ENCODE measurements at places on chromosomes 3 and 15. TPM values are rescaled to one million over a fixed set of nuclear protein-coding genes. Genes with fewer than 3 reads are reported as not detected.

The PLA1A gene
- total RNA-seq = not detected

The CD86 gene
- 5.5 TPM for total RNA-seq

The P2RY13 gene
- total RNA-seq = not detected

The IL20RB gene
- 3.5 TPM for total RNA-seq

The PLIN1 gene
- total RNA-seq = 1.3 TPM

The IL17RB gene
- total RNA-seq = 0.71 TPM

The MRAS gene
- total RNA-seq = 2.4 TPM

- H3K27me3 ChIP-seq = no peaks in the 10 kb centered on the region
- no peak for DNase-seq
- H3K4me3 ChIP-seq = no peak overlapping the region
These were observed 9.4 kb upstream of the LRRC34 start for GRCh38 chr3:169822091-169822490.

DNA sequence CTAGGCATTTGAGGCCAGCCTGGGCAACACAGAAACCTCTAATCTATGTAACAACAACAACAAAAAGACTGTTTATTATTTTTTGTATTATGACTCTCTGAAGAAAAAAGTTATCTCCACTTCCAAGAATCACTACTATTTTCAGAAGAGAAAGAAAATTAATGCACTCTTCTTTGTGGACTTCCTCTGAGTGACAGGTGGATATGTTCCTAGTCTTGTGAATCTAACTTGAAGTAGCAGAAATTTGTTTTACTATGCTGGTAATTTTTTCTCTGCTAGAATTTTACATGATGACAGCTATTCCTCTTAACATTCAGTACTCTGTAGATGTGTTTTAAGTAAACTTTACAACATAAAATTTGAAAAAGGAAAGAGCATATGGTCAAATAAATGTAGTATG lies 16.7 kb downstream of the DYNC1LI1 start:
- no peaks in the 10 kb centered on the region for H3K4me1 ChIP-seq
- H3K27ac ChIP-seq = no peak overlapping the region
- no peak overlapping the region for H3K4me3 ChIP-seq

GRCh38 chr3:155219106-155219505 lies 74.4 kb downstream of the STRIT1 start:
- no peaks in the 10 kb centered on the region for H3K4me1 ChIP-seq
- H3K27me3 ChIP-seq = no peaks in the 10 kb centered on the region
- no peak for DNase-seq
- no peaks in the 10 kb centered on the region for H3K36me3 ChIP-seq
- H3K4me3 ChIP-seq = no peak overlapping the region
- H3K27ac ChIP-seq = no peak overlapping the region

DNA sequence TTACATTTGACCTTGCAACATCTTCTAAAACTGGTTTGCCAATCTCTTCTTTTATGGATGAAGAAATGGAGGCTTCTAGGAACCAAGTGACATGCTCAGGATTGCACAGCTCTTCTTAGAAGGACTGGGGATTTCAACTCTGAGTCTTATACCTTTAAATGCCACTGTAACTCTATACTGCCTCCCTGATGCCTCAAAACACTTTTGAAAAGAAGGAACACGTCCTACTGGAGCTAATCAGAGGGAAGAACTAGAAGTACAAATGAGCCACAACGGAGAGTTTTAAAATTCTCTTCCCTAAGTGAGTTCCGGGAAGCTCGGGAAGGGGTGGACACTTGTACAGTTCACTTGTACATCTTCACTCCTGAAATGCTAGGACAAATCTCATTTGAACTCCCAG lies 949 bp upstream of the MITF start:
- no peak overlapping the region for H3K4me3 ChIP-seq
- H3K36me3 ChIP-seq = no peaks in the 10 kb centered on the region
- H3K4me1 ChIP-seq = no peaks in the 10 kb centered on the region
- no peak overlapping the region for H3K27ac ChIP-seq

DNA sequence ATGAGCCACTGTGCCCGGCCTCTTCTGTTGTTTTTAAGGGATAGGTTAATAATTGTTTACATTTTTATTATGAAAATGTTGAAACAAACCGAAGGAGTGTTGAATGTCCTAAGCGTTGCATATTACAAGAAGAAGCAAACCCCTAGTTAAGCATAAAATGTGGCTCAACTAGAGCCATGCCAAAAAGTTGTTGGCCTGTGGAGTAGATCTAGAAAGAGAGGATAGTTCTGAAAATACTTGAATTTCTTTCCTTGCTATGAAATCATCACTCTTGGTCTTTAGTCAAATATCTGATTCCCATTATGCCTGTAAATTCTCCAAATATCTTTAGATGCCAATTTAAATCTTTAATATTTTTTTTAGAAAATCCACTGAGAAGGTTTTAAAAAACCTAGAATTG lies 12.8 kb downstream of the RBP2 start:
- H3K4me1 ChIP-seq = no peaks in the 10 kb centered on the region
- DNase-seq = no peak
- no peak overlapping the region for H3K27ac ChIP-seq
- H3K27me3 ChIP-seq = no peaks in the 10 kb centered on the region
- no peak overlapping the region for H3K4me3 ChIP-seq

DNA sequence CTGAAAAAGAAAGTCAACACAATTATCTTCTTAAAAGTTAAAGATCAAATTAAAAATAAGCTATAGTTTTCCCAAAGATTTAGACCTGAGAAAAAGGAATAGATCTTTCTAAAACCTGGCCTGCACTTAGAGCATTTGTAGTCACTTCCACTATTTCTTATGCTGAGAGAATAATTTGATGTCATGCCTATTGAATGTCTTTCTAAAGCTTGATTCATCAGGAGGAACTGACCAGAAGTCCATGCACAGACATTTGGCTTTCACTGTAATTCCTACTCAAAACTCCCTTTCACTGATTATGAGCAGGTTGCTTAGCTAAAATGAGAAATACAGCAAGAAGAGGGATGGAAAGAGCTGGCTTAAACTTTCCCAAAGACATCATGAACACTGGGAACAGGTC lies 4.3 kb downstream of the GREM1 start:
- no peaks in the 10 kb centered on the region for H3K27me3 ChIP-seq
- no peaks in the 10 kb centered on the region for H3K4me1 ChIP-seq
- H3K27ac ChIP-seq = no peak overlapping the region
- H3K4me3 ChIP-seq = no peak overlapping the region
- no peak for DNase-seq
- no peaks in the 10 kb centered on the region for H3K36me3 ChIP-seq

DNA sequence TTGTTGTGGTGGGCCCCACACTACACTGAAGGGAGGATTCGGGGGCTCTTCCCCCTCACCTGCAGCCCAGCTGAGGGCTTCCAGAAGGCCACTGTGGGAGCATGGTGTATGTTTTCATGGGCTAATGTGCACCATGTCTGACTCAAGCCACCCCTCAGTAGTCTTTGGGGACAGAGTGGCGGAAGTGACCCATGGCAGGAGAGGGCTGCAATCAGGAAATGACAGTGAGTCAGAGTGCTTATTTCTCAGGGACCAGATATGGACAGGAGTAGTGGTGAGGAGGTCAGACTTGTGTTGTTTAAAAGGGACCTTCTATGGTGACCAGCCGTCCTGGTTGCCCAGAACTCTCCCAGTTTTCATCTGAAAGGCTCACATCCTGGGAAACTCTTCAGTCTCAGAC lies 32.8 kb upstream of the SLC9A9 start:
- H3K27ac ChIP-seq = no peak overlapping the region
- H3K27me3 ChIP-seq = no peaks in the 10 kb centered on the region
- no peak for DNase-seq
- no peaks in the 10 kb centered on the region for H3K4me1 ChIP-seq

DNA sequence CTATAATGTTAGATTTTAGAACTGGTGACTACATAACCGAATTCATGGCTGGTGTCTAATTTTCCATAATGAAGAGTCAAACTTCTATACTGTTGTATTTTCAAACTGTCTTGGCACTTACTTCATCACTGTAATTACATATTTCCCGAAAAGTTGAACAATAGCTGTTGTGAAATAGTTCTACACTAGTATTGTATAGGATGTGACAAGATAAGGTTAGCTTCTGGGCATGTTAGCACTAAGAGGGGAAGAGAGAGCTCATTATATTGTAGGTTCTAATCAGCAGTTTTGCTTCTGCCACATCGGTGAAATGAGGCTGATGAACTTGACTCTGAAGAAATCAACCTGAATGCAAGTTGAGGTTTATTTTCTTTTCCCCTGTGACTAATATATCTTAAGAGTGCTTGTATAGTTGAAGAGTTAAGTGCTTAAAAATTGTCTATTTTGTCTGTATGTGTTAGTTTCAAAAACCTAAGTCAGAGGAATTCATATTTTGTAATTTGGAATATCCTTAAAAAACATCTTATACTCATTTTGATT lies 8.9 kb downstream of the GYG1 start:
- no peak for DNase-seq
- no peaks in the 10 kb centered on the region for H3K36me3 ChIP-seq
- H3K4me1 ChIP-seq = peaks cover 33% of the 10 kb centered on the region
- no peak overlapping the region for H3K27ac ChIP-seq
- H3K4me3 ChIP-seq = no peak overlapping the region

DNA sequence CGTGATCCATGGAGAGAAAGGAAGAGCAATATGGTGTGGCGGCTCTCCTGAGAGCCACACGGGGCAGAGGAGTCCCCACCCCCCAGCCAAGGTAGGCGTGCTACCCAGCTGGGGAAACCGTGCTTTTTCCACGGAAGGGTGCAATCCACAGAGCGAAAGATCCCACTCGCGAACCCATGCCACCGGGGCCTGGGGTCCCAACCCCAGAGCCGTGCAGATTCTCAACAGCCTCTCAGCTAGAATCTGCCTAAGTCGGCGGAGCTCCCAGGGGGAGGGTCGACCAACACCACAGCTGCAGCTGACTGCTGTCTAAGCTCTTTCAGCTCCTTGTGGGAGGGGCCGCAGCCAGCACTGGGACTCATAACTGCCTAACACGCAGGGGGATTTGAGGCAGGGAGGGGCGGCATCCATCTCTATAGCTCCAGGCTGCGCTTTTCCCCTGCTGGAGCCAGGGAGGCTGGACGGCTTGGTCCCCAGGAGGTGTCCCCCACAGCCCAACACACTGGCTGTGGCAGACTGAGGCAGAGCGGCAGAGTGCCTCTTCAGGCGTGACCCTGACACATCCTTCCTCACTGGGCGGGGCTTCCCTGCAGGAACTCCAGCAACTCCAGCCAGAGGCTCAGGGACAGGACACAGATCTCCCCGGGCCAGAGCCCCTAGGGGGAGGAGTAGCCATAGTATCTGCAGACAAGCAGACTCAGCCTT lies 107.6 kb upstream of the ZBTB20 start:
- H3K4me1 ChIP-seq = no peaks in the 10 kb centered on the region
- DNase-seq = no peak

GRCh38 chr3:56990641-56991015 lies 69.8 kb upstream of the SPATA12 start:
- H3K27ac ChIP-seq = no peak overlapping the region
- H3K4me1 ChIP-seq = peaks cover 3% of the 10 kb centered on the region
- no peaks in the 10 kb centered on the region for H3K27me3 ChIP-seq
- H3K36me3 ChIP-seq = no peaks in the 10 kb centered on the region
- DNase-seq = no peak

DNA sequence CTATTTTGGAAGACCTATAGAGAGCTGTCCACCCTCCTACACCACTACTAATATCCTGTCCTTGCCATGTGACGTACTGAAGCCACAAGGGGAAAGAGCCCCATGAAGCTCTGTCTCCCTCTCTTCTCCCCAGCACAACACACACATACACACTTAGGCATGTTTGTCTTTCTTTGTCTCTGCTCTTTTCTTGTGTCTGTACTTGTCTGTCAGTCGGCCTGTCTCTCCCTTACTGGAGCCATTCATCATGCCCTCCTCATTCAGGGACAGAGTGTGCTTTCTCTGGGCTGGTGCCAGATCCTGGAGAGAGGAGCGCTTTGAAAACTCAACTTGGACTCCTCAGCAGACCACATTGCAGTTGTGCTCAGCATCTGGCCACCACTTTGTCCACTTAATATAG lies 47.6 kb downstream of the PSMD6 start:
- peaks cover 88% of the 10 kb centered on the region for H3K4me1 ChIP-seq
- no peaks in the 10 kb centered on the region for H3K27me3 ChIP-seq
- no peak overlapping the region for H3K4me3 ChIP-seq
- peak overlapping the region; percentile 19 for H3K27ac ChIP-seq

GRCh38 chr3:40516201-40516600 lies 8.6 kb upstream of the ZNF621 start:
- no peaks in the 10 kb centered on the region for H3K4me1 ChIP-seq
- no peak for DNase-seq
- H3K36me3 ChIP-seq = no peaks in the 10 kb centered on the region
- no peak overlapping the region for H3K4me3 ChIP-seq
- no peaks in the 10 kb centered on the region for H3K27me3 ChIP-seq
- no peak overlapping the region for H3K27ac ChIP-seq

DNA sequence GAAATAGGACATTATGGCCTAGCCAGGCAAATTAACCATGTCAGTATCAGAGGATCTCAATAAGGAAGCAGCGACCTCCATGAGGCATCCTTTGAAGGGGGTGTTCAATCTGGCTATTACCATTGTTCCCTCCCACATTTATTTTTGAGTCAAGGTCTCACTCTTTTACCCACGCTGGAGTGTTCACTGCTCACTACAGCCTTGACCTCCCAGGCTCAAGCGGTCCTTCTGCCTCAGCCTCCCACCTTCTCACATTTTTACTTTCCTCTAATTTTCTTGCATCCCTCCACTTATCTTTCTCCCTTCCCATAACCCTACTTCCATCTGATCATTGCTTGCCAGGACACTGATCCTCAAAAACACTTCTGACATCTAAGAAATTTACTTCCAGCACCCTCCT lies 654.0 kb upstream of the NR2F2 start:
- no peaks in the 10 kb centered on the region for H3K36me3 ChIP-seq
- no peaks in the 10 kb centered on the region for H3K4me1 ChIP-seq

- peak overlapping the region; percentile 68 for H3K27ac ChIP-seq
- peak overlapping the region; percentile 82 for H3K4me3 ChIP-seq
- H3K27me3 ChIP-seq = no peaks in the 10 kb centered on the region
- H3K4me1 ChIP-seq = peaks cover 12% of the 10 kb centered on the region
These were observed 622 bp upstream of the PLSCR1 start for GRCh38 chr3:146544929-146545528.

- no peak for DNase-seq
- no peaks in the 10 kb centered on the region for H3K27me3 ChIP-seq
- H3K27ac ChIP-seq = no peak overlapping the region
These were observed 566.6 kb downstream of the GOLGA6L6 start for GRCh38 chr15:19974998-19975397.

GRCh38 chr3:14459384-14459783 lies 57.0 kb downstream of the SLC6A6 start:
- no peaks in the 10 kb centered on the region for H3K36me3 ChIP-seq
- no peaks in the 10 kb centered on the region for H3K27me3 ChIP-seq
- no peak overlapping the region for H3K4me3 ChIP-seq
- no peak overlapping the region for H3K27ac ChIP-seq
- no peak for DNase-seq

- no peak overlapping the region for H3K4me3 ChIP-seq
- no peaks in the 10 kb centered on the region for H3K4me1 ChIP-seq
- H3K36me3 ChIP-seq = no peaks in the 10 kb centered on the region
These were observed 1304.5 kb upstream of the GBE1 start for GRCh38 chr3:83065851-83066460.

DNA sequence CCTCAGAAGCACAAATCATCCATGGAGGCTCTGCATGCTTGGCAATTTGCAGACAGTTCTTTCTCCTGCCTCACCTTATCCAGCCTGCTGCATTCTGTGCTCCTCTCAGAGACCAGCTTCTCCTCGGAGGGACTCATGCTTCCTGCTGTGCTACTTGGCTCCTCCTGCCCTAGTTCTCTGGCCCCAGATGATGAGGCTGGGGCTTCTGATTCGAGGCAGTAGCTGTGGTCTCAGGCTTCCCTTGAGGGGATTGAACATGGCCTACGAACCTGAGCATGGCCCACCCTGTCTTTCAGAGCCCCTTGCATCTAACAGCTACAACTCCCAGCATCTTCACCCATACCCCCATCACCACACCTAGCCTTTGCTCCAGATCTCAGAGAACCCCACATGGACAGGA lies 6.7 kb downstream of the VIPR1 start:
- H3K27ac ChIP-seq = no peak overlapping the region
- H3K4me3 ChIP-seq = no peak overlapping the region
- no peaks in the 10 kb centered on the region for H3K27me3 ChIP-seq

Measured in naive thymus-derived CD4-positive, alpha-beta T cell (primary cell).